AG04450 (cell line): ENCODE measurements at places on chromosomes 3 and 15.

GRCh38 chr3:72724070-72724469 is 124.2 kb downstream of the SHQ1 start:
- DNase-seq = no peak

DNA sequence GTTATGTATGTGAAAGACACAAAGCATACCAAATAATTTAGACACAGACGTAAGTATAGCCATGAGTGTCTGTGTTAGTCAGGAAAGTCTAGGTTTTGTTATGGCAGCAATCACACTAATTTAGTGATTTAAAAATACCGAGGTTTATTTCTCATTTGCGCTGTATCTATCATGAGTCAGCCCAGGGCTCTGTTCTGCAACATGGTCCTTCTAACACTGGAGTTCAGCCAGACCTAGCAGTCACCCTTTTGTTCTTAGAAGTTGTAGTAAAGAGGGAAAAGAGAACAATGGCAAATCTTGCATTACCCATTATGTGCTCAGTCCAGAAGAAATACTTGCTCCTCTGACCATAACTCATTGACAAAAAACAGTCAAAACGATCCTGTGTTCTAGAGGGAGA is 311.5 kb downstream of the NLGN1 start:
- no peak for DNase-seq

DNA sequence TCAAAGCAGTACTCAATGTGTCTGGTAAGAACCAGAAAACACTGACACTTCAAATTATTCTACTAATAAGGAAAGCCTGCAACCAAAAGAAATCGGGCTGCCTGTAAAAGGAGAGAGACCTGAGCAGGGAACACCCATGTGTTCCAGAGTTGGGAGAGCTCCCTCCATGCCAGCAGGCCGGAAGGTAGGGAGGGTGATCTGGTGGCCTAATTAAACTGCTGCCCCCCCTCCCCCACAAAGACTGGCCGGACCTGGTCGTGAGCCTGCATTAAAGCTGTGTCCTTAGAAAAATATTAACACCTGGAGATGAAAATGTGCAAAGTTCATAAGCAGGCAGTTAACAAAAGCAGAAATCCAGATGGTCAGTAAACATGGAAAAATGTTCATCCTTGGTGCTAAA is 170.6 kb upstream of the BHLHE40 start:
- no peak for DNase-seq

DNA sequence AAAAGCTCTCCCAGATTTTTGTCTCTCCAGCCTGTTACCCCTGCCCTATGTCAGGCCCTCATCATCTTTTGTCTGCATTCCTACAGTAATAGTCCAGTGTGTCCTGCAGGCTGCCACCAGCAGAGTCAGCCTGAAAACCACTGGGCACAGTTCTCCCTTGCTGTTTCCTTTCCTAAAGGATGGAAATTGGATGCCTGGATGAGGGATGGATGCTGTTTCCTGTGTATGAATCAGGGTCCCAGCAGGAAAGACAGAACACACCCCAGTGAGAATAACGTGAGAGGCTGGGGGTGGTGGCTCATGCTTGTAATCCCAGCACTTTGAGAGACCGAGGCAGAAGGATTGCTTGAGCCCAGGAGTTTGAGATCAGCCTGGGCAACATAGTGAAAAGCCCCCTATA is 3.3 kb upstream of the SNX33 start:
- no peak for DNase-seq

- no peak for DNase-seq
These were observed 289.1 kb downstream of the TIGIT start for GRCh38 chr3:114582929-114583328.

DNA sequence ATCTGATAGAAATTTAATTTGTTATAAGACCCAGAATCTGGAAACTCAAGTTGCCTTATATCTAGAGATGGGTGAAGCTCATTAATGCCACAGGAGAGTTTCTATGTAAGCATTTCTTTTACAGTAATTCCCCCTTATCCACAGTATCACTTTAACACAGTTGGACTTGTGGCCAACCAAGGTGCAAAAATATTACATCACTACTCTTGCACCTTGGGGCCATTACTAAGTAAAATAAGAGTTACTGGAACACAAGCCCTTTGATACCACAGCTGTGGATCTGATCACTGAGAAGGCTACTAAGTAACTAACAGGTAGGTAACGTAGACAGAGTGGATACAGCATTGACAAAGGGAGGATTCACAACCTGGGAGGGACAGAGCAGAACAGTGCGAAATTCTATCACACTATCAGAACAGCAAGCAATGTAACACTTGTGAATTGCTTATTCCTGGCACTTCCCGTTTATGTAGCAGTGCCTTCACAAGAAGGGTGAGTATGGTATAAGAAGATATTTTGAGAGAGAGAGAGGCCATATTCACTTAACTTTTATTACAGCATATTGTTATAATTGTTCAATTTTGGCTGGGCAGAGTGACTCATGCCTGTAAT is 33.9 kb upstream of the TOPBP1 start:
- no peak for DNase-seq
